ENCODE measurements at places on chromosomes 7 and 10.

- DNase-seq: no peak
Observed at GRCh38 chr10:63822496-63822895, 301.3 kb downstream of the REEP3 start.

DNA sequence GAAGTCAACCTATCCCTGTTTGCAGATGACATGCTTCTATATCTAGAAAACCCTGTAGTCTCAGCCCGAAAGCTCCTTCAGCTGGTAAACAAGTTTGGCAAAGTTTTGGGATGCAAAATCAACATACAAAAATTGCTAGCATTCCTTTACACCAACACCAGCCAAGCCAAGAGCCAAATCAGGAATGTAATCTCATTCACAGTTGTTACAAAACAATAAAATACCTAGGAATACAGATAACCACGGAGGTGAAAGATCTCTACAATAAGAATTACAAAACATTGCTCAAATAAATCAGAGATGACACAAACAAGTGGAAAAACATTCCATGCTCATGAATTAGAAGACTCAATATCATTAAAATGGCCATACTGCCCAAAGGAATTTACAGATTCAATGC lies 50.4 kb upstream of the ZNF365 start:
- DNase-seq: peak; percentile 5

DNA sequence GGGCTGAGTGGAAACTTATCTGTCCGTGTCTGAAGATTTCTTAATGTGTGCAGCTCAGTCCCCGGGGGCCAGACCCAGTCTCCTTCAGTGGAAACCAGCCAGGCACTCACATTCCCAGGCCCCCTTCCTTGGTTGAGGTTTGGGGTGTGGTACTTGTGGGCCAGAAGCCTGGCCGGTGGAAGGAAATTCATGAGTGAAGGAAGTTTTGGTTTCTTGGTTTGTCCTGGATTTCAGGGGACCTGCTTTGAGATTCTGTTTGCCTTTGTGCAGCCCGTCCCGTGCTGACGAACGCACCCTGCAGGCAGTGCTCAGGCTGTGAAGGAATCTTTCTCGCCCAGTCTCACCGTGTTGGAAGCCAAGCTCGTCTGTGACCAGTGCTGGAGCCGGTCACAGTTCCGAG lies 2.9 kb downstream of the INPP5A start:
- DNase-seq: peak; percentile 51

DNA sequence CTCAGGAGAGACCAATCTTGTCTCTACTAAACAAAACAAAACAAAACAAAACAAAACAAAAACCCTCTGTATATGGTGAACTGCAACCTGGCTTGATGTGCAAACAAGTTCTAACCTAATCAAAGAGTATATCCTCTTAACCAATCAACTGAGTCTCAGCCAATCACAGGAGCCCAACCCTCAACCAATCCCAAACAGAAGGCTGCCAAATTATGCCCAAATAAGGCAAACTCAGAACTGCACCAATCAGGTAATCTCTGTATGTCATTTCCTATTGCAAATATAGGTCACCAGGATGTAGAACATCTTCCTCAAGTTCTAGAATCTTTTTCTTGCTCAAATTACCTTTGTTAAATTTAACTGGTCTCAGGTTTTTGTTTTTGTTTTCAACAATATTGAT lies 5.2 kb downstream of the FAM133B start:
- peak; percentile 39 for DNase-seq

DNA sequence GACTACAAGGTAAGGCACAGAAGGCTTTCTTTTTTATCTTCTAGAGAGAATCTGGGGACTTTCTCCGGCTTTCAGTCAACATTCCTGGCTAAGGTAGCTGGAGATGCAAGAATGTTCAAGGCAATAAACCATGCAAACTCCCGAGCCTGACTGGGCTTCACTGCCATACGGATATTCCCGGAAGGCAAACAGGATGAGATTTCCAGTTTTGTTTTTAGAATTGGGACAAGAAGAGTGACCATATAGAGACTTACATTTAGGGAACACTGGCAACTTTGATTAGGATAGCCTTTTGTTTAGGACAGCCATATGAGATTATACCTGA lies 269 bp downstream of the CALD1 start:
- no peak for DNase-seq

DNA sequence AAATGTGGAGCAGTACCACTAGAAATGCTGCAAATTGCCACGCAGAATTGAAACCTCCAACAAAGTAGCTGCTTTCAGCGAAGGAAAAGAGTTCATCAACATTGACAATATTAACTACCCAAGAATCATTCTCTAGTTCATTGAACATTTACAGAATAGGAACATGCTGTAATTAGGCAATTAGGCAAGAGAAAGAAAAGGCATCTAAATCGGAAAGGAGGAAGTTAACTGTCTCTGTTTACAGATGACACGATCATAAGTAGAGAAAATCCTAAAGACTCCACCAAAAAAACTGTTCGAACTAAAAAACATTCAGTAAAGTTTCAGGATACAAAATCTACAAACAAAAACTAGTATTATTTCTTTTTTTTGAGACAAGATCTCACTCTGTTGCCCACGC lies 8.9 kb upstream of the PKD1L1 start:
- no peak for DNase-seq

GRCh38 chr10:110212119-110213006 lies 5.0 kb downstream of the MXI1 start:
- no peak for DNase-seq

DNA sequence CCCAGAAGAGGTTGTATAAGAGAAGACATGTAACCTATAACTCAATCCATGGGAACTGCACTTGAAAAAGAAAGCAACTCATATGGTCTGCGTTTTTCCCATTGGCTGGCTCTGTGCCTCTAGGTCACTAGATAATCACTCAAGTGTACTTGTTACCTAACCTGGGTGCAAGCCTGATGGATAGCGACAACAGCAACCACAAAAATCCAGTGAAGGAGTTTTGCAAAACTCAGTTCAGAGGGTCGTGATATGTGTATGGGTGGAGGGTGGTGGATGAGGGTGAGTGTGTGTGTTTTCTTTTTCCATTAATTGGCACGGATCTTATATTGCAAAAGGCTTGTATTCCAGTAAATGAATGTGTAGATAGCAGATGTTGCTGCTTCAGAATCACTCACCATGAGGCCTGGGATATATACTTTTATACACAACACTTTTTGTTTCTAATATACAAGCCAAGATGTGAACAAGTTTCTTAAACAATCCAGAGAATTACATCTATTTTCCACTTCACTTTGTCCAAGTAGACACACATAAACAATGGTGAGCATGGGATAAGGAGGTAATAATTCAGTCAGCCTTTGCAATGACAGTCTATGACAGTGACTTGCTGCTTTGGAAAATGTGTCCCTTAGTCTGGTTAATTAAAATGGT lies 286.9 kb upstream of the DKK1 start:
- peak; percentile 51 for DNase-seq

- DNase-seq: no peak
Observed at GRCh38 chr10:44364566-44364965, 20.3 kb downstream of the CXCL12 start.
